CD8-positive, alpha-beta memory T cell (primary cell): ENCODE measurements at places on chromosomes 1 and 21. TPM values are rescaled to one million over a fixed set of nuclear protein-coding genes. Genes with fewer than 3 reads are reported as not detected.

CD164L2 gene
- not detected for total RNA-seq

MOB3C gene
- total RNA-seq = 10.3 TPM

AXDND1 gene
- total RNA-seq = 0.58 TPM

TEDDM1 gene
- not detected for total RNA-seq

SPRR2E gene
- total RNA-seq = not detected

WDR64 gene
- total RNA-seq = not detected

CNIH3 gene
- total RNA-seq = 1.6 TPM

SH3BGR gene
- total RNA-seq = 5.8 TPM

LHX4 gene
- not detected for total RNA-seq

HES4 gene
- total RNA-seq = 0.24 TPM

SIK1 gene
- total RNA-seq = 4.6 TPM

H3-3A gene
- 372 TPM for total RNA-seq

ABCD3 gene
- 38.8 TPM for total RNA-seq

OR6N1 gene
- total RNA-seq = not detected

CRABP2 gene
- 0.66 TPM for total RNA-seq

CTSS gene
- total RNA-seq = 31.2 TPM

IKBKE gene
- total RNA-seq = 17.1 TPM

OR2M3 gene
- total RNA-seq = not detected

MNDA gene
- 0.22 TPM for total RNA-seq

GBP6 gene
- total RNA-seq = 0.13 TPM

HCRTR1 gene
- total RNA-seq = not detected

AURKAIP1 gene
- 159 TPM for total RNA-seq

KRTAP20-2 gene
- not detected for total RNA-seq

FAM78B gene
- total RNA-seq = 0.26 TPM

C1QA gene
- total RNA-seq = 0.22 TPM

CRNN gene
- not detected for total RNA-seq

SYDE2 gene
- total RNA-seq = 2.8 TPM

LCE1E gene
- total RNA-seq = not detected

CFHR2 gene
- not detected for total RNA-seq

CA14 gene
- total RNA-seq = not detected

PGLYRP4 gene
- total RNA-seq = not detected

STYXL2 gene
- total RNA-seq = not detected

C1orf226 gene
- 0.04 TPM for total RNA-seq

IL20 gene
- total RNA-seq = not detected

UQCRH gene
- 394 TPM for total RNA-seq

OR2L13 gene
- total RNA-seq = not detected

GNB1 gene
- 470 TPM for total RNA-seq

BGLAP gene
- 1.5 TPM for total RNA-seq

IGFN1 gene
- not detected for total RNA-seq

ELAPOR1 gene
- 13.9 TPM for total RNA-seq

METTL25B gene
- total RNA-seq = 29.7 TPM

RCAN1 gene
- 16.0 TPM for total RNA-seq

ABL2 gene
- total RNA-seq = 7.2 TPM

C1orf185 gene
- total RNA-seq = not detected

TEX38 gene
- not detected for total RNA-seq

MCOLN2 gene
- 103 TPM for total RNA-seq

BTBD8 gene
- total RNA-seq = 1.2 TPM

OR2T1 gene
- total RNA-seq = not detected

FAM89A gene
- total RNA-seq = 12.1 TPM

RIPPLY3 gene
- 0.09 TPM for total RNA-seq

AGT gene
- total RNA-seq = not detected

LGR6 gene
- total RNA-seq = 0.40 TPM

PRRX1 gene
- not detected for total RNA-seq

RALGPS2 gene
- total RNA-seq = 1.8 TPM

PCSK9 gene
- total RNA-seq = not detected

LPAR3 gene
- 0.85 TPM for total RNA-seq

THBS3 gene
- total RNA-seq = 7.9 TPM

C4BPA gene
- not detected for total RNA-seq

C1orf87 gene
- not detected for total RNA-seq
